ENCODE measurements at places on chromosomes 4 and X. TPM values are rescaled to one million over a fixed set of nuclear protein-coding genes. Genes with fewer than 3 reads are reported as not detected.

HS3ST1 gene
- 3.0 TPM for total RNA-seq

DCLK2 gene
- total RNA-seq = 5.4 TPM

F8A2 gene
- not detected for total RNA-seq

LAGE3 gene
- total RNA-seq = 26.6 TPM

GRCh38 chr4:175633310-175633709 is 178.8 kb downstream of the GPM6A start:
- no peak for DNase-seq

GRCh38 chr4:158667651-158668198 is 4.0 kb downstream of the C4orf46 start:
- DNase-seq = no peak

GRCh38 chrX:148049441-148049840 is 68.3 kb downstream of the FMR1NB start:
- no peak for DNase-seq

DNA sequence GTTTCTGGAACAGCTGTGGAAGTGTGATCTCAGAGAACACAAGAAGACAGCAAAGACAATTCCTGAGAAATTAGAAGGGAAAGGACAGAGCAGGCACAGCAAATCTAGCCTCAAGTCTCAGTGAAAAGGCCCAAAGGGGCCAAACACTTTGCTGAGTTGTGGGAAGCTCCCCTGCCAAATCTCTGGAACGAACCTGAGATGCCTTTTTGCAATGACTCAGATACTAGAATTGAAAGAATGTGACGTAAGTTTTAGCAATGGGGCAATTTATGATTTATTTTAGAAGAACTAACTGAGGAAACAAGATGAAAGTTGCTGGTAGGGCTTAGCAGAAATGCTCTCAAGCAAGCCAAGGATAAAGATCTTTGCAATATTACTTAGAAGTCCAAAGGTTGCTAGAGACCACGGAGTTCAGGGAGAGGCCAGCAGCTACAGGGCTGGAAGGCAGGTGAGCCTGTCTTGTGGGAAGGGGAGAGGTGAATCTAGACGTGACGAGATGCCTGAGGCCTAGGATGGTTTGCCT is 92.8 kb downstream of the AMELX start:
- DNase-seq = no peak

GRCh38 chr4:175412161-175412560 is 399.9 kb downstream of the GPM6A start:
- DNase-seq = no peak

- no peak for DNase-seq
These were observed 24.0 kb downstream of the AFM start for GRCh38 chr4:73505567-73505966.

- no peak for DNase-seq
These were observed 133.7 kb downstream of the SOWAHB start for GRCh38 chr4:76764251-76764650.

DNA sequence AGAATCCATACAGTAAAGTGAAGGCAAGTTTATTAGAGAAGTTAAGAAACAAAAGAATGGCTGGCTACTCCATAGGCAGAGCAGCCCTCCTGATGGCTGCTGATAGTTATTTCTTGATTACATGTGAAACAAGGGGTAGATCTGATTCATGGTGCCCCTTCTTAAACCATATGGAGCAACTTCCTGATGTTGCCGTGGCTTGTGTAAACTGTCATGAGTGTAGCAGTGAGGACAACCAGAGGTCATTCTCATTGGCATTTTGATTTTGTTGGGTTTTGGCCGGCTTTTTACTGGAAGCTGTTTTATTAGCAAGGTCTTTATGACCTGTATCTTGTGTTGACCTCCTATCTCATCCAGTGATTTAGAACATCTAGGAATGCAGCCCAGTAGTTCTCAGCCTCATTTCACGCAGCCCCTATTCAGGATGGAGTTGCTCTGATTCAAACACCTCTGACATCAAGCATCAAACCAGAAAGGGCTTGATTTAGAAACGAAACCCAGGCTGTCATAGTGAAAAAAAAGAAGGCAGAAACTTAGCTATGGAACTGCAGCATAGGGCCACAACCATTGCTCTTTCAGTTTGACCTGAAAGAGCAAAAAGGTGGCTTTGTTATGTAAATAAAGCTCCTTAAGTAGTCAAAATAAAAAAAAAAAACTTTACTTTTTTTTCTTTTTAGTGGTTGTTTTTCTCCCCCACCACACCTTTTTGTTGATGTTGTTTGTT is 37.8 kb downstream of the SPCS3 start:
- DNase-seq = no peak

DNA sequence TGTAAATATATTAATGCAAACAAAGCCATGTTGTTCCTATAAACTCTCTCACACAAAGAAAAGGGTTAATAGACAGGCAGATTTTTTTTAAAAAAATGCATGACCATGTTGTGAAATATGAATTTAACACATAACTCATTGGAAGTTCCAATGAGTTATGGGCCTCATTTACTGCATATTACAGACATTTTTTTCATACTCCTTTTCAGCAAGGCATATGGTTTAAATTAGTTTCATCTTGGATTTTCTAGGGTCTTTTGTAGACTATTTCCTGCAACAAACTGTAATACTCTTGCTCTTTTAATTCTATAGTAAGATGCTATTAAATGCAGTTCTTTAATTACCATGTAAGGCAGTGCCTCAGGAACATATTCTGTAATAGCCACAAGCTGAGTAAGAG is 323.1 kb downstream of the GBA3 start:
- no peak for DNase-seq

- no peak for DNase-seq
These were observed 389.3 kb downstream of the MAPK10 start for GRCh38 chr4:85970535-85970934.

GRCh38 chrX:102765809-102766208 is 45.3 kb downstream of the GPRASP3 start:
- DNase-seq = no peak
